ENCODE measurements at places on chromosomes 4 and X.

GRCh38 chr4:6010789-6011188 is 7.4 kb downstream of the C4orf50 start:
- DNase-seq, result no peak

GRCh38 chrX:17861489-17862011 is 452 bp upstream of the RAI2 start:
- DNase-seq, result no peak

DNA sequence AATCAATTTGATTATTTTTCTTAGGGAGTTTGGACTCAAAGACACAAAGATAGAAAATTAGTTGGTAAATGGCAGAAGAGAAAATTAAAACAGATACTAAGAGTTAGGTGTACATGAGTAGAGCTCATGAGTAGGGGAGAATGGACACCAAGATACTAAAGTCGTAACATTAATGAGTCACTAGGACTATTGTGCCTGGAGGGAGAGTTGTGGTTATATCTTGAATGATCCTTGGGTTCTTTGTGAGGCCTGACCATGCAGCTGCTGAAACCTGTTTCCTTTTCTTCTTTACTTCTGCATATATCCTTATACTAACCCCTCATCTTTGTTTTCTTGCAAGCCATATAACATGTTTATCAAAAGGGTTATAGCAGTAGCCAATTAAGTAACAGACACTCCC is 532.8 kb downstream of the RPA4 start:
- DNase-seq, result no peak

GRCh38 chr4:20181926-20182325 is 69.8 kb upstream of the SLIT2 start:
- DNase-seq, result no peak
